EH (cell line): ENCODE measurements at places on chromosomes 5 and 9.

DNA sequence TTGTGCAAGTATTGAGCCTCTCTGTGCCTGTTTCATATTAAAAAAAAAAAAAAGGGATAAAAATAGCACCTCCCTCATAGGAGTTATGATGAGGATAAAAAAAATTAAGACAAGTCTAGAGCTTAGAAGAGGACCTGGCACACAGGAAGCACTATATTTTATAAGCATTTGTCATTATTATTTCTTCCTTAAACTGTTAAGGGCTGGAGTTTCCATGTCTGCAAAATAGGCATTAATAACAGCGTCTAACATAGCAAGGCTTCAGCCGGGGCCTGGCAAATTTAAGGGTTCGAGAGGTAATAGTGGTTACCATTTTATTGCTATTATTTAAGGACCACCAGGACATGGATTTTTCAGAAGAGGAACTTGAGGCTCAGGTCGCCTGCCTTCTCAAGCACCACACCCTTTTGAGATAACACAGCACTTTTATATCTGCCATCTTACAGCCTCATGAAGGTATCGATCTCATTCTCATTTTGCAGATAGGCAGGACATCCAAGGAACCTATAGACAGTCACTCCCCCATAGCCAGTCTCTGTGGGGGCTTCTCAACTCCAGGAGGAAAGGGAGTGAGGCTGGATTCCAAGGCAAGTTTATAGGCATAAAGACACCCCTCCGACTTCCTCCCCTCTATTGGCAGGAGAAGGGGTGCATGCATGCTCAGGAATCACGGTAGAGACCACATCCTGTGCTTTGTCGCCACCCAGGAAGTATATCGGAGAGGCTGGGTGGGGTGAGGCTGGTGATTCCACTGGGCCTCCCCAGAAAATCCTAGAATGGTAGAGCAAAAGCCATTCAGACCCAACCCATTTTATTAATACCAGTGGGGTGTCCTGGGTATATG is 2.4 kb downstream of the ANXA6 start:
- DNase-seq = peak; percentile 67

DNA sequence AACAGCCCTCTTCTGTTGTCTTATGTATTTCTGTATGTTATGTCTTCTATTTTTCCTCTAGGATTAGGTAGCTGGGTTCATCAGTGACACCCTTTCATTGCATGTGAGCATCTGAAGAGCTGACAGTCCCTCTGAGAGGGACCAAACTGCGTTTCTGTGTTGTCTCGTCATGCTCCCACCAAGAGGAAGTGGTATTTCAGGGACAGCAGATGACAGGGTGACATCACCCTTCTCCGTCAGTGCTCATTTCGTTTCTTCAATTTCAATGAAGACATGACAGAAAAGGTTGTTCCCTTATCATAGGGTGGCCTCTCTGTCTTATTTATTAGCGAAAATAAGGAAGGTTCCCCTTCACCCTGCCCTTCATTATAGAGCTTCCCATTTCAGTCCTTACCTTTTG is 225.9 kb upstream of the NR4A3 start:
- DNase-seq = no peak

DNA sequence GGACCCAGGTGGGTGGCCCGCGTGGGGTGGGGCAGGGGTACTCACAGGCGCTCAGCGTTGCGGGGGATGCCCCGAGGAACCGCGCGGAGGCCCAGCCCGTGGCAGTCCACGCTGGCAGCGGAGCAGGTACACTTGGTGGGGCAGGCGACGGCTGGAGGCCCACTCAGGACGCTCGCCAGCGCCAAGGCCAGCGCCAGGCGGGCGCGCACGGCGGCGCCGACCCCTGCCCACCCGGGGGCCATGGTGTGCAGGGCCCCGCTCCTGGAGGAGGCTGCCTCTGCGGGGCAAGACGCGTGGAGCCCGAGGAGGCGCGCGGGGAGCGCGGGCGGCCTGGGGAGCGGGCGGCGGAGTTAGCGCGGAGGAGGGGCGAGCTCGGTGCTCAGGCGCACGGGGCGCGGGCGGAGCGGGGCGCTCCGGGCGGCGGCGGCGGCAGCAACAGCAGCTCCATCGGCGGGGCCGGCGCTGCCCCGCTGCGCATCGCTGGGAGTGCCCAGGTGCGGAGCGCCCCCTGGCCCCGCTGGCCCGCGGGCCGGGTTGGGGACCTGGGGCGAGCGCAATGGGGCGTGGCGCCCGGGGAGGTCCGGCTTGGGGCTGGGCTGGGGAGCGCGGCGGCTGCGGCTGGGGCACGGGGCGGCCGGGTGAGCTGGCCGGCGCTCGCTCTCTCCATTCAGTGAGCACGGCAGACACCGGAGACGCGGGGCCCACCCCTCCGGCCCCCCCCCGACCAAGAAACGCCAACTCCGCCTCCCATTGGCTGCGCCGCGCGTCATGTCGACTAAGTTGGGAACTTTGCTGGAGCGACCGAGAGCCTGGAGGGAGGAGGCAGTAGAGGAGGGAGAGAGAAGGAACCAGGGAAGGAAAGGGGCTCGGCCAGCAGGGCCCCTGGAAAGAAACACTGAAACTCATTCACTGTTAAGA is at the start of gene SLIT3:
TSS of gene SLIT3 (minus strand) at position 672 of the 918 bp plus-strand sequence. CDS start at position 242, 430 bp downstream.
- DNase-seq = peak; percentile 80

DNA sequence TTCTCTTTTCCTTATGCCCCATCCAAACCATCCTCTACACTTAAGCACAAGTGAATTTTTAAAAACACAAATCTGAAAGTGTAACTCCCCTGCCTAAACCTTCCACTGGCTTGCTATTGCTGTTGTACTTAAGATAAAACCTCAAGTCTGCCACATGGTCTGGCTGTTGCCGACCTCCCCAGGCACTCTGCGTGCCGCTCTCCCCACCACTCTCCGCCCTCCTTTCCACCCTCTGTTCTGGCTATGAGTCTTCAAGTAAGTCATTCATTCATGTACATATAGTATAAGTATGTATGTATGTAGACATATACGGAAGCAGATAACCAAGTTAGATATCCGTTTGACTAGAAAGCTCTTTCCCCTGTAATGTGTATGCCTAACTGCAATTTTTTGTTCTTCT is 94.7 kb upstream of the ANKRD55 start:
- no peak for DNase-seq

DNA sequence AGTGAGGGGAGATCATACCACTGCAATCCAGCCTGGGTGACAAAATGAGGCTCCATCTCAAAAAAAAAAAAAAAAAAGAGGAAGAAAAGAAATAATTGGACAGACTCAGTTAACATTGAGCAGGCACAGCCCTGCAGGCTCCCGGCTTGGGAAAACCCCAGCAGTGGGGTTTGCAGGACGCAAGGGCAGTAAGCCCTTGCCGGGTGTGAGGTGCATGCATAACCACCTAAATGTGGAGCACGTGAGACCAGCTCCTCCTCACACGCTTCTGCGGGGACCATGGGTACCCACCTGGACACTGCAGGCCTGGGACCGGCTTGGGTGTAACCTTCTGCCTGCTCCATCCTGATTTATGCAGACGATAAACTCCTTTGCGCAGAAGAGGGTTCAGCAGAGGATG is 4.8 kb upstream of the SLC6A18 start:
- no peak for DNase-seq

DNA sequence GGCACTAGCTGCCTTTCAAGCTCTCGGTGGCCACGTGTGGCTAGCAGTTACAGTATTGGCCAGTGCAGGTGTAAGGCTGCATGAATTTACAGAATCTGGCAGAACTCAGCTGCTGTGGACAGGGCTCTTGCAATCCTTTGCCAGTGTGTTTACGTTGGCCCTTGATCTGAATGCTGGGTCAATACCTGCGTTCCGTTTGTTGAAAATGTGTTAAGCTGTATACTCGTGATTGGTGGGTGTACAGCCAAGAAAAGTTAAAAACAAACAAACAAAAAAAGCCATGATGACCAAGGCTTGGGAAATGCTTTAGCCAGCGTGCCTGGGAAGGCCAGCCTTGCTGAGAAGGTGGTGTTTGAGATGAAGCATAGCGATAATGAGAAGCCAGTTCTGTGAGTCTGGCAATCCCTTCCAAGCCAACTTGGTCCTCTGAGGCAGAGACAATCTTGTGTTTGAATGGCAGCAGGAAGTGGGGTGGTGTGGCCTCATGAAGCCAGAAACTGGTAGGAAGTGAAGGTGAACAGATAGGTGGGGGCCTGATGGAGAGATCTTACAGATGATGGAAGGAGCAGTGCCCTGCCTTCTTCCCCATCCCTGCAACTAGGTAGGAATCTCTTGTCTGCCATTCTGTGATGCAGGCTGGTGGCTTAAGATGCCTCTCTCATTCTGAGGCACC is 820 bp upstream of the CFAP90 start:
- no peak for DNase-seq
